ENCODE measurements at places on chromosomes 11 and 22.

- DNase-seq: peak; percentile 62
Measured at GRCh38 chr11:65414776-65415498, 7.7 kb upstream of the NEAT1 start.

DNA sequence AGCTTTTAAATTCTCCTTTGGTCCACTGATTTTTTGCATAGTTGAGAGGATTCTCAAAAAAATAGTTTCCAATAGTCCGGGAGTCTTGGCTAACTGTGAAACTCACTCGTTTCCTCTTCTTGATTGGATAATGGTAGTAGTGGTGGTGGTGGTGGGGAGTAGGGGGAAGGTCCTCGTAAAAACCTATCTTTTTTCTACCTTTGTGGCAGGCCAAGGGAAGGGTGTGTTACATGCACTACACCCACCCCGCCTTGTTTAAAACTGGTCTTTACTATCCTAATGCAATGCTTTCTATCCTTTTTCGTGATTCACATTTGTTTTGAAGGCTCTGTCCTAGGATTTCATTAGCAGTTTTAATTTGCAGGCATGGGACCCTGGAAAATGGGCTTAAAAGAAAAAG, 4.8 kb downstream of the TEAD1 start:
- no peak for DNase-seq

- no peak for DNase-seq
Measured at GRCh38 chr11:106321601-106322000, 244.1 kb downstream of the AASDHPPT start.

DNA sequence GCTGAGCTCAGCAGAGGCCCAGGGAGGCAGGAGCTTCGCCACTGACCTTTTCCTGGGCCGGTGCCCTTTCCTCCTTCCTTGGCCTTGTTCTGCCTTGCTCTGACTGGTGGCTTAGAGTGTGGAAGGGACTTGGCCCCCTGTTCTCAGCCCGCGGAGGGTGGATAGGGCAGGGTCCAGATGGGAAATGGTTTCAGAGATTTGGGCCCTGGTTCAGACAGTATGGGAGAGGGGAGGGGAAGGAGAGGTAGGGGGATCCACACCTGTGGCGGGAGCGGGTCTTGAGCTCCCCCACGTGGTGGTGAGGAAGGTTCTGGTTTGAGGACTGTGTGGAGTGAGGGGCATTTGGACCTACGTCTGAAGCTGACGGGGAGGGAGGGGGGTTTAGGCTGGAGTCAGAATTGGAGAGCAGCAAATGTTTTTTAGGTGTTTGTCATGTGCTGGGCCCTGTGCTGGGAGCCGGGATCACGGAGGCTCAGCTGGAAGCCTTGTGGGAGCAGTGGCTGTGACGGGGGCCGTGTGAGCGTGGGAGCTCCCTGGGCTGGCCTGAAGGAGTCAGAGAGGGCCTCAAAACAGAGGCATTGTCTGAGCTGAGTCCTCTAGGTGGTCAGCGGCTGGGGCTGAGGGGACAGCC, 27.2 kb downstream of the SHANK3 start:
- DNase-seq: no peak

DNA sequence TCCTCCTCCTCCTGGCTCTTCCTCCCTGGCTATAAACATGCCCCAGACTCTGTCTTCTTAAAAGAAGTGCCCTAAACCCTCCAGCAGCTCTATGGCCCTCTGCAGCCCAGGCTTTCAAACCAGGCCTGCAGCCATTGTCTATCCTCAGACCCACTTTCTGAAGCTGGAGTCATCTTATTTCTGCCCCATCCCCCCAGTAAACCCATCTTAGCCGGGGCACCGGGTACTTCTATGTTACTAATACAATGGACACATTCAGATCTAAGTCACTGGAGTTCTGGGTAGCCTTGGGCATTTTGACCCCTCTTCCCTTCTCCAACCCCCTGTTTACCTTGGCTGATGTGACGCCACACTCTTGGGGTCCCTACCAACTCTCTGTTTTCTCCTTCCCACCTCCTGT, 29.7 kb upstream of the CACNG2 start:
- no peak for DNase-seq

GRCh38 chr22:39574779-39575551, 4.4 kb downstream of the CACNA1I start:
- no peak for DNase-seq

DNA sequence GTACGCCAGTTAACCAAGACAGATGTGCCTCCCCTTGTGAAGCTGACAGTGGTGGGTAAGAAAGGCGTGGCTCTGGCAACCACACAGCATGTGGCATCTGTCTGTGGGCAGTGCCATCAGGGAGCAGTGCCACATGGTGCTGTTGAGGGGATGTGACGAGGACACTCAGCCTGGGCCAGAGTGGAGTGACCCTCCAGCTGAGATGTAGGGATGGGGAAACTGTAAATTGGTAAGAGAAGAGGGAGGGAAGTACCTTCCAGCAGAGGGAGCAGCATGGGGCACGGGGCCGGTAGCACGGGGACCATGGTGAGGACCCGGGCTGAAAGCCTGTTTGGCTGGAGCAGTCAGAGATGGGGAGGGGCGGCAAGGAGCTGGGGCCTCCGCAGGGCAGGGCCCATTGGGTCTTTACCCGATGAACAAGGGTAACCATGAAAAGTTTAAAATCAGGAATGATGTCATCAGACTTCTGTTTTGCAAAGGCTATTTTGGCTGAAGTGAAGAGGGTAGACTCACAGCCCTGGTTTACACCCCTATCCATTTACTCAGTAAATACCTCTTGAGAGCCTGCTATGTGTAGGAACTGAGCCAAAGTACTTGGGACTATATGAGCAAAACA, 10.4 kb downstream of the TMPRSS6 start:
- DNase-seq: no peak

DNA sequence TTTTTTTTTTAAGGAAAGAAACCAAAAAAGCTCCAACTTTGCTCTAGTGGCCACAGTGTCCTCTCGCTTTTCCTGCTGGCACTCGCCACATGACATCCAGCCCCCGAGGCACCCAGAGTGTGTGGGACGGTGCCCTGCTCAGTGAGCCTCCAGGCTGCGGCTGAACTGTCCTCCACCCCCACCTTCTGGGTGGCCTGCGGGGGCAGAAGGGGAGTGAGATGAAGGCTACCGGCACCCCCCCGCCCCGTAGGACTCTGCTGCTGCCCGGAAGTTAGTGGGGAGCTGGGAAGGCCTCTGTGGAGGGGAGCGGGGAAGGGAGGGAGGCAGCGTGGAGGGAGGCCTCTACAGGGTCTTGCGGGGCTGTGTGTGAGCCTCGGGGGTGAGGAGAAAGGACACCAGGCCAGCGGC, 264.4 kb downstream of the CTTN start:
- DNase-seq: no peak

- no peak for DNase-seq
Measured at GRCh38 chr11:119107538-119108145, 498 bp downstream of the C2CD2L start.

- no peak for DNase-seq
Measured at GRCh38 chr11:70272009-70272408, 1.5 kb downstream of the PPFIA1 start.

DNA sequence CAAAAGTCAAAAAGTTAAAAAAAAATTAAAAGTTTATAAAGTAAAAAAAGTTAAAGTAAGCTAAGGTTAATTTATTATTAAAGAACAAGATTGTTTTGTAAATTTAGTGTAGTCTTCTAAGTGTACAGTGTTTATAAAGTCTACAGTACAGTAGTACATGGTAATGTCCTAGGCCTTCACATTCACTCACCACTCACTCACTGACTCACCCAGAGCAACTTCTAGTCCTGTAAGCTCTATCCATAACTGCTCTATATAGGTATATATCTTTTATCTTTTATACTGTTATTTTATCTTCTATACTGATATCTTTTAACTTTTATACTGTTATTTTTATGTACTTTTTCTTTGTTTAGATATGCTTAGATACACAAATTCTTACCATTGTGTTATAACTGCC, 11.2 kb downstream of the C2CD3 start:
- DNase-seq: no peak

GRCh38 chr11:130370845-130371590, 56.3 kb upstream of the ZBTB44 start:
- no peak for DNase-seq

- no peak for DNase-seq
Measured at GRCh38 chr11:13108416-13108815, 99.3 kb downstream of the RASSF10 start.

DNA sequence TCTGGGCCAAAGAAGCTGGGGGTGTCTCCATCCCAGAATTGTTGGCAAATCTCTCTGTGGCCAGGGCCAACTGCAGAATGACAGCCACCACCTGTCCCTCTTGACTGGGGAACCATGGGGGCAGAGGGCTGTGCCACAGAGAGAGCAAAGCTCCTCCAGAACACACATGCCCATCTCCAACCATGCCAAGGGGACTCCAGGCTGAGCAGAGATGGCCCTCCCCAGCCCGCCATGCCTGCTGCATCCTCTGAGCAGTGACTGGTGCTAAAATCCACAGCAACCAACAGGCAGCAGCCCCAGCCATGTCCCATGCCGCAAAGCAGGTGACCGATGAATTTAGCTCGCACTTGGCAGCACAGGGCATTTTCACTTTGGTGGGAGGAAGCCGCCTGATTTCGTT, 45.0 kb downstream of the LARGE1 start:
- DNase-seq: no peak

- DNase-seq: no peak
Measured at GRCh38 chr11:119511614-119512306, 88.8 kb upstream of the THY1 start.

DNA sequence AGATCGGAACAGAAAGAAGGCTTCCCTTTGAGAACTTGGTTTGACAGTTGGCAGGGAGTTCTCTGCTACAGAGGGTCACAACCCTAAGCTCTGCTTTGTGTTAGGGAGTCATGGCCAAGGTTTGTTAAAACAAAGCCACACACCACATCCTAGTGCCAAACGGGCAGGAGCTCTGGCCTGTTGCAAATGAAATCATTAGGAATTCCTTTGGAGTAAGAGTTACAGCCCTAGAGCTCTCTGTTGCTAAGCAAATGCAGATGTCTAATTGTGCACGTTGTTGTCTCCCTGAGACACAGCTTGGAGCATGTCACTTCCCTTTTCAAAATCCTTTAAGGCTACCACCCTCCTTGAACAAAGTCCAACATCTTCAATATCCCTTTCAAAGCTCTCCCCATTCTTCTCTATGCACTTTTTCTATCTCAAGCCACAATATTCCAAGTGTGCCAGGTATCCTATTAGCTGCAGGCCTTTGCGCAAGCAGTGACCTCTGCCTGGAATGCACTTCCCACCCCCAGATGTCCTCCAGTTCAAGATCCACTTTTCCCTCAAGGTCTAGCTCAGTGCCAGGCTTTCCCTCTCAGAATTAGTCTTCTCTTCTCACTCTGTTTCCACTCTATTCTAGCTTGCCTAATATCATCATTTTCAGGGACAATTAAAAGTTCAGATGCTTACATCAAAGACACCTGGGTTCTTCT, 253.7 kb upstream of the POU2AF2 start:
- no peak for DNase-seq

DNA sequence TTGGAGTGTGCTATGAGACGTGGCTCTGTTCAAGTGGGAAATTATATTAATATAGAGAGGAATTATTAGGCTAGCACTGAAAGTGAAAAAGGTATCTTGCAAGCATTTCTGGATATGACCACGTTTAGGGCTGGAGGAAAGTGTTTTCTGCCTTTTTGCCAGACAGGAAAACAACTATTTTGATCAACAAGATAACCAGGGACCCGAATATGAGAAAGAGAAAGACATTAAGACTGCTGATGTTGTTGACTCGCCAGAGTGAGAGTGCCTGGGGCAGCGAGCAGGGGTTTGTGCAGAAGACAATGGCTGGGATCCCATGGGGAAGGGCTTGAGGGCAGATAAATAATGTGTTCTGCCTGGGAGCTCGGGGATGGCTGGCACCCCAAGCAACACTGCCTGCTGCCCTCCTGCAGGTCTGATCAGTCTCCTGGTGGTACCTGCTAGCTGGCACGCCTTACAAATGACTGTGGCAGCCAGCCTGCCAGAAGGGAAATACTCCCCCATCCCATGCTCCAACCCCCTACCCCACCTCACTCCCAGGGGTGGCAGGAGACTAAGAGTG, 23.1 kb upstream of the CHST1 start:
- no peak for DNase-seq

DNA sequence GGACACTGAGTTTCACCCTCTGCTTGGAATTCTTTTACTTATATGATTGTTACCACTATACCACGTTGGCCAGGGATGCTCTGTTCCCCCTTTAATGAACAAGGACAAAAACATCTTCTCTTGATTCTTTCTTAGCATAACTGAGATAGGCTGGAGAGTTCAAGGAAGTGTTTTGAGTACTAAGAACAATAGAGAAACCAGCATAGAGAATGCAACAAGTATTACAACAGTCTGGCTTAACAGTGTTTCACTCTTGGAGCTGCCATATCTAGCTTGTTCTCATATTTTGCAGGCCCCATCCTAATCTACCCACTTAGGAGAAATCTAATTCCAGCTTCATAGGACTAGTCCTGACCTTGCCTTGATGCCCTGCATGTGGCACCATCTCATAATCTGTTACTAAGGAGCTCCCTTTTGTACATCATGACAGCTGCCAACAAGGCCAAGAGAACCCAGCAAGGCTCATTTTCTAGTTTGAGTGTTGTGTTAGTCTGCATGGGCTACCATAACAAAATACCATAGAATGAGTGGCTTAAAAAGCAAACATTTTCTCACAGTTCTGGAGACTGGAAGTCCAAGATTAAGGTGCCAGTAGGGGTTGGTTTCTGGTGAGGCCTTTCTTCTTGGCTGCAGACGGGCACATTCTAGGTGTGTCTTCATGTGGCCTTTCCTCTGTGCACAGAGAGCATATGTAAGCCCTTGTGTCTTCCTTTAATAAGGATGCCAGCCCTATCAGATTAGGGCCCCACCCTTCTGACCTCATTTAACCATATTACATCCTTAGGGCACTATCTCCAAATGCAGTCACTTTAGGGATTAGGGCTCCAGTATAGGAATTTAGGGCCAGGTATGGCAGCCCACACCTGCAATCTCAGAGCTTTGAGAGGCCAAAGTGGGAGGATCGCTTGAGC, 37.8 kb downstream of the PACS1 start:
- no peak for DNase-seq

DNA sequence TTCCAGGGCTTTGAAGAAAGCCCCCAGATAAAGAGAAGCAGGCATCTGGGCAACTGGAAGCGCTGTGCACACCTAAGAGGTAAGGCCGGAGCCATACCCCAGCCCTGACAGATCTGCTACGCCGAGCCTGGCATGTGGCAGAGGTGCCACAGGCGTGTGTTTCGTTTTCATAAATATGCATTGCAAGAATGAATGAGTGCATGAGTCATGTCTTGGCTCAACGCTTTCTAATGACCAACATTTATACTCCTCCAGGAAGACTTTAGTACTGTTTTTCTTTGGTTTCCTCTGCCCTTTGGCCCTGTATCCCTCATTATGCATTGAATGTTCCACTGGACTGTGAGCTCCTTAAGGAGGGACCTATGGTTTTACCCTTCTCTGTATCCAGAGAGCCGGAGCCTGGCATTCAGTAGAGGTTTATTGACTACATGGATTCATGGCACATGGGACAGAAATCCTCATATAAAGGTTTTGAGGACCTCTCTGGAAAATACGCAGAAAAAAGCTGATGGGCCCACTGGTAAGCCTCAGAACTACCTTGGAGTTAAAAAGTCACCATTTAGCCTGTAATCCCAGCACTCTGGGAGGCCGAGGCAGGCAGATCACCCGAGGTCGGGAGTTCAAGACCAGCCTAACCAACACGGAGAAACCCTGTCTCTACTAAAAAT, 38.9 kb upstream of the CSNK2A3 start:
- DNase-seq: no peak

All from tibial artery (tissue), 4 donors.